NCI-H1417 treated with DMSO at 0.1 percent for 48 hours (cell line): ENCODE measurements at places on chromosomes 3 and 15.

- no peak for DNase-seq
These were observed 26.6 kb downstream of the CLDN18 start for GRCh38 chr3:138036572-138036971.

- DNase-seq = no peak
These were observed 9.9 kb downstream of the RAMAC start for GRCh38 chr15:82995938-82996337.

DNA sequence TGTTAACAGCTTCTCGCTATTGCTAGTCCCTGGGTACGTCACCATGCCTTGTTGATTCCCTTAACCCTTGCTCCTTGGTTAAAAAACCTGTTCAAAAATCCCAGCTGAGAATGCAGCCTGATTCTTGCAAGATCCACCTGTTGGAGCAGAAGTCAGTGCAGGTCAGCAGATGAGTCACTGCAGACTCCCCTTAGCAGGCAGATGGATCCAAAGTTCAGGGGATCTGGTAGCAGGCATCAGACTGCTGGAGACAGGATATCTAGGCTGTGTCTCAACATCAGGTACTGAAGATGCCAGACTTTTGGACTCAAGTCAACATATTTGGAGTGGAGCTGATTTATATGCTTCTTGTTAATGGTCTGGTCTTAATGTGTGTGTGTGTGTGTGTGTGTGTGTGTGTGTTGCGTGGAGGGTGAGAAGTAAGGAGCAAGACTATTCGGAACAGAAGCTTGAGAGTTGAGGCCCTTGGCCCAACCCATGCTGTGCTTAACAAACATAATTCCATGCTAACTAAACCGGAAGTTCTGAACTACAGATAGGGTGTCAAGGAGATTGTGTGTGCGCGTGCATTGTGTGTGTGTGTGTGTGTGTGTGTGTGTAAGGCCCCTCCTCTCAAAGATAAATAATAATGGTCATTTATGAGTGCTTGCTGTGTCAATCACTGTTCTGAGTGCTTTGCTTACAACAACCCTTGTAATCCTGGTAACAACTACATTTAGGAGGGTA, 1.0 kb upstream of the C3orf52 start:
- DNase-seq = no peak

DNA sequence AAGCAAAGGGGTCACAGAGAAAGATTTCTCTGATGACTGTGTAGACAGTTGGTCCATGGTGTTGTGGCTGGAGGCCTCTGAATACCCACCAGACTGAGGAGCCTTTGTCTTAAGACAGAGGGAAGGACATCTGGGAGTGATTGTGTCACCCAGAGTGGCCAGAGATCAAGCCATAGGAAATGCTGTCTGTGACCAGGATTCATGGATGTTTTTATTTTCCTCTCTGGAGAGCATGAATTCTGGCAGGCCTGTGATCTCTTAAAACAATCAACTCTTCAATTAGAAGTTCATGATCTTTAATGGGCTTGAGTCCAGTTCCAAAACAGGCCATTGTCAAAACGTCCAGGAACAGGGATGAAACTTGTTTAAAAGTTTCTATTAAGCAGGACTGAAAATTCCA, 198.9 kb upstream of the CTDSPL start:
- no peak for DNase-seq

DNA sequence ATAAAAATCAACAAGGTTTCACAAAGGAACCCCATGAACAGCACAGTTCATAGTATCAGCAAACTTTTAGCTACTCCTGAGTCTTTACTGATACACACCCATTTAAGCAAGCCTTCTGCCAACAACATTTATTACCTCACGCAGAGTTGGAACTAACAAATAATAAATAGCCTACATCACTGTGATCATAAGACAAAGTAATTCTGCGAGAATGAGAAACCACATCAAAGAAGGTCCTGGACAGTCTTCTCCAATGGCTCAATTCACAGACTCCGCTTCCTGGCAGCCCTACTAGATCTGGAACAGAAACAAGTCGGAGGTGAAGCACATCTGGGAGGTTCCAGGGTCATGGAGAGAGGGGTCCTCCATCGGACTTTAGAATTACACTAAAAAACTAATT, 37.0 kb downstream of the LDHAL6B start:
- DNase-seq = no peak

DNA sequence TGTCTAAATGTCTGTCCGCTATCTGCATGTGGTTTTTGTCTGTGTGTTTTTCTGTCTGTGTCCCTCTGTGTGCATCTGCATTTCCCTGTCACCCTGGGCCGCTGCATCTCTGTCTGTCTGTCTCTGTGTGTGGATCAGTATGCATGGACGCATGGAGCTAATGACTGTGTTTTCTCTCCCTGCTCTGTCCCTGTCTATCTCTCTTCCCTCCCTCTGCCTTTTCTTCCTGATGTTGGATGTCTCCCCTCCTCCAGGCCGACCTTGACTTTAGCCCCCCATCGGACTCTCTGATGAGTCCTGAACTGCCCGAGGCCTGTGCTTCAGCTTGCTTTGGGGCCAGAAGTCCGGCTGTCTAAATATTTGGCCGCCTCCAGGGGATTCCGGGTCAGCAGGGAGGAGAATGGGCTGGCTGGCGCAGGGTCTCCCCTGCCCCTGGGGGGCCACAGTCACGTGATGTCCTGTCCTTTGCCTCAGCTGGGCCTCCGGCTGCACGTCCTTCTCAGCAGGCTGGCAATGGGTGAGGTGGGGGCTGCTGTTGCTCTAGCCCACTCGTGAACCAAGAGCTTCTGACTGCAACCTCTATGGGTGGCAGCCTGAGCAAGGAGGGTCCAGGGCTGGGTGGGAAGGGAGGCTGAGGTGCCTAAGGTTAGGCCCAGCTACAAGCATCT, 3.7 kb downstream of the SLC38A3 start:
- DNase-seq = no peak
